ENCODE measurements at places on chromosomes 16 and 17.

DNA sequence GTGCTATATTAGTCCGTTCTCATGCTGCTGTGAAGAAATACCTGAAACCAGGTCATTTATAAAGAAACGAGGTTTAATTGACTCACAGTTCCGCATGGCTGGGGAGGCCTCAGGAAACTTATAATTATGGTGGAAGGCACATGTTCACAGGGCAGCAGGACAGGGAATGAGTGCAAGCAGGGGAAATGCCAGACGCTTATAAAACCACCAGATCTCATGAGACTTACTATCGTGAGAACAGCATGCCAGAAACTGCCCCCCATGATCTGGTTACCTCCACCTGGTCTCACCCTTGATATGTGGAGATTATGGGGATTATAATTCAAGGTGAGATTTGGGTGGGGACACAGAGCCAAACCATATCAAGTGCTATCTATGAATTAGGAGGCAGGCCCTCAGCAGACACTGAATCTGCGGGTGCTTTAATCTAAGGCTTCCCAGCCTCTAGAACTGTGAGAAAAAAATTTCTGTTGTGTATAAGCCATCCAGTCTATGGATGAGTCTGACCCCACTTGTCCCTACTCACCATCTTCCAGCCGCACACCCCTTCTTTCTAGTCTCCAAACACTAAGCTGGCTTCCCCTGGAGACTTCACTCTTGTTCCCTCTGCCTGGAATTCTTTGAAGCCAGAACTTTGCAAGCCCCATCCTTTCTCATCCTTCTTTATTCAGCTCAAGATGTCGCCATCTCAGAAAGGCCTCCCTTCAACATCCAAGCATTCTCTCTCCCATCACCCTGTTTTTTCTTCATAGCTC, 772 bp upstream of the NUP93 start:
- DNase-seq: no peak

DNA sequence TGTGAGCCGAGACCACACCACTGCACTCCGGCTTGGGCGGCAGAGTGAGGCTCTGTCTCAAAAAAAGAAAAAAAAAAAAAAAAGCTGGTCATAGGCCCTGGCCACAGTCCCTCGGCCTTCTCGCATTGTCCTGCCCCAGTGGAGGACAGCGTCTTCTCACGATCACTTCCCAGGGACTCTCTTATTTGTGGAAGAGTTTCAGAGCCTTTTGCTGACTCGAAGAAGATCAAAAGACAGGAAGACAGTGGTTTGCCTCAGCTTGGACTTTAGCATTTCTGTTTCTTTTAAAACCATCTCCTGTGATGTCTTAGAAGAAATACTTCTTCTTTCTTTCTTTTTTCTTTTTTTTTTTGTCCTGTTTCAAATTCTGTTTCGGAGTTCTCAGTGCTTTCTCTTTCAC, 210.0 kb downstream of the FTO start:
- DNase-seq: no peak

DNA sequence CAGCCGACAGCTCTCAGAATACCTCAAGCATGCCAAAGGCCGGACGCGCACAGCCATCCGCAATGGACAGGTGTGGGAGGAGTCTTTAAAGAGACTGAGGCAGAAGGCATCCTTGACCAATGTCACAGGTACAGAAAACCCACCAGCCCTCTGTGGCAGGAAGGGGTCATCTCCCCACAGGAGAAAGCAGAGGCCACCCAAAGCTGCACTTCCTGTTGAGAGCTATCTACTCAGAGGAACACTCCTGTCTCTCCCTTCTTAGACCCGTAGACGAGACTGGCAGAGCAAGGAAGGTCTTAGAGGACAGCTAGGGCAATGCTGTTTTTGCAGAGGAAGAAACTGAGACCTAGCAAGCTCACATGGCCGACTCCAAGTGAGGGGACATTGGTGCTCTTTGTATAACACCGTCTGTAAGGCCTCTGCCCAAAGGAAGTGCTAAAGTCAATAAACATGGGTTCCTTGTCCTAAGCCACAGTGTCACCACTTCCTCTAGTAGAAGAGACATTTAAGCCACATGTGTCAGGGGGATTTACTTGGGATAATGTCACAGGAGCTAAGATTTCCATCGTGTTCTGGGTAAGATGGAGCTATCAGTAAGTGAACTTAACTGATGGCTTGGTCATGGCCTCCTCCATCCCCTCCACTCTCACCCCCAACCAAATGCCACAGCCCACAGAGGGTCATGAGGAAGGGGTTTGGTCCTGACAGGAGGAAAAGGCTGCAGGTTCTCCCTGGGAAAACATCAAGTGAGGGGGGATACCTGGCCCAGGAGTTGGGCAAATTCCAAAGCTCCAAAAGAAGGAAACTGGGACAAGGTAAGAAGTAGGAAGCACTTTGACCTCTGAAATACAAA, 9.4 kb downstream of the LPO start:
- no peak for DNase-seq

GRCh38 chr16:85302018-85302847, 190.0 kb upstream of the CIBAR2 start:
- DNase-seq: no peak

DNA sequence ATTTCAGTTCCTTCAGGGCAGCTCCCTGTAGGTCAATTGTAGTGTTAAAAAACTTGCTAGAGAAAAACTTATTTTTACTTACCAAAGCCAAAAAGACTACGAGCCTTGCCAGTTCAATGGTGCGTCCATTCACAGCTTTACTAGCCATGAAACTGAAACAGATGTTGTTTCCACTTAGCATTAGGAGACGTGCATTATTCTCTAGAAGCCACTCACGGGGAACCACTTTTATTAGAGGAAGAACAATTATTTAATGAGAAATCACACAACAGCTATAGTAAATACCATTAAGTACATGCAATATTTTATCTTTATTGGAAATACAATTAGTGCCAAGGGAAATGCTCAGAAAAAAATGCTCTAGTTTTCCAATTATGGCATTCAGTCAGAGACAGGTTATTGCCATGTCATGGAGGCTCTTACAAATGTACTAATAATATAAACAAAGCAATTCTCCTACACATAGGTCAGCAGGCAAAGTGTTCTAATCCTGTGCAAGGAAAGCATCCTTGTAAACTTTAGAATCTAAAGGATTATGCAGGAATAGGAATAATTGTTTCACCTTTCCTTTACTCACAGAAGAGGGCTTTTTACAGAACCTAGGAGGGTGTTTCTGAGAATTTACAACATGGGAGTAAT, 17.4 kb downstream of the LASP1NB start:
- no peak for DNase-seq

DNA sequence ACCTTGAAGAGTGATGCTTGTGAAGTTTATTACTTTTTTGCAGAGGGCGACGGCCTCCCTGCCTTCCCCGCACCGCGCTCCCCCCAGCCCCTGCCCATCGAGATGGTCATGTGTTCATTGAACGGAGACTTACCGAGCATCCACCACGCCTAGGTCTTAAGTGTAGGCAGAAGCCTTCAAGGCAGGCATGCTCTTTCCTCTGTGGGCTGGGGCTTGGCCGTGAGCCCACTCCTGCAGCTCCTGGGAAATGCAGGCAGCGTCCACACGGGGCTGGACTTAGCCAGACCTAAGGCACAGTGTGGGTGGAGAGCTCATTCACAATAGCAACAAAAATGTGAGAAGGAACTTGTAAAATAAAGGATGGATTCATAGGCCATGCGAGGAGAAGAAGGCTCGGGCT, 19.2 kb downstream of the RNF213 start:
- no peak for DNase-seq

DNA sequence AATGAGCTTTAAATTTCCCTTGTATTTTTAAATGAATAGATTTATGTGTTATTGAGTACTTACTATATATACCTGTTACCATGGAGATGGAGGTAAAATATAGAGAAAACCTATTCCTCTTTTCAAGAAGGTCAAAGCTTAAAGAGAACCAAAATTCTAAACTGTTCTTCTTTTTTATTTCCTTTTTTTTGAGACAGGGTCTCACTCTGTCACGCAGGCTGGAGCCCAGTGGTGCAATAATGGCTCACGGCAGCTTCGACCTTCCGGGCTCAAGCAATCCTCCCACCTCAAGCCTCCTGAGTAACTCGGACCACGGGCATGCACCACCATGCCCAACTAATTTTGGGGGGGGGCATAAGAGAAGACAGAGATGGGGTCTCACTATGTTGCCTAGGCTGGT, 25.0 kb upstream of the TMEM97 start:
- no peak for DNase-seq

GRCh38 chr17:67531291-67531690, 154.2 kb downstream of the PITPNC1 start:
- DNase-seq: peak; percentile 45

DNA sequence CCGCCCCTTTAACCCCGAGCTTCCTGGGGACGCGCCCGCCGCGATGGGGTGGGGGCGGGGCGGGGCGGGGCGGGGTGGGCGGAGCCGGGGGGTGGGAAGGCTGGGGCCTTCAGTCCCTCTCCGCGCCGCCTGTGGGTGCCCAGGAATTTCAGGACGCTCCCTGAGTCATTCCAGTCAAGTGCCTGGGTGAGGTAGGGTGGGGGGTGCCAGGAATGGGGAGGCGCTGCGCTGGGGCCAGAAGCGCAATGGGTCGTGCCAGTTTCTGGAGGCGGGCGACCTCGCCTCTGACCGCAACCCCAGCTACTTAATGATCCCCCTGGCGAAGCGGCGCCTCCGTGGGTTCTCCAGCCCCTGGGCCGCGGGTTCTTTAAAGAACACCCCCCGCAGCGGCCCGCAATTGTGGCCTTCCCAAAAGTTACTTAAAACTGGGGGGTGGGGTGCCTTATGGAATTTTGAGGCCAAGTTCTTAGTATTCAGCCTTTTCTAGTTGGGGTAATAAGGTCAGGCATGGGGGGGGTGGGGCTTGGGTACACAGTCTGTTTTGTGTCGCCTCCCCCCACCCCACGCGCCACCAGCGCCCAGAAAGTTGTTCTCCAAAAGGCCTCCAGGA, 826 bp upstream of the GSE1 start:
- DNase-seq: peak; percentile 60

DNA sequence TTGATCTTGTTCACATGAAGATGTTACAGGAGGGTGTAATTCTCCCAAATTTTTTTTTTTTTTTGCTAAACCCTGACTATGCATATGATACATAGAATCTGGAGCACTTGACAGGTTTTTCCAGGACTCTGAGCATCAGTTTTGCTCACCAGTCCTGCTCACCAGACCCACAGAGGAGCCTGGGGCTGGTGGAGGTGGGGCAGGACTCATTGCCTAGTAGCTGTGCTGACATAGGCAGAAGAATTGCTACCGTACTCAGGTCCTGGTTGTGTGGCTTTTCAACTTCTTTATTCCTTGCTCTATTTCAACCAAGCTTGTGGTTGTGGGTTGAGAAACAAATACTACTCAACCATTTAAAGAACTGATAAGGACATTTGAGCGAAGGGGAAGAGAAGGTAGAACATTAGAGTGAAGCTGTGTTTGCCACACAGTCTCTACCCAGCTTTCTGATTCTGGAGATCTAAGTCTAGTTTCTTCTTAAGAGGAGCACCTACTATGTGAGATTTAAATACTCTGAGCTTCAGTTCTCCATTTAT, 212.4 kb downstream of the UTP18 start:
- no peak for DNase-seq

DNA sequence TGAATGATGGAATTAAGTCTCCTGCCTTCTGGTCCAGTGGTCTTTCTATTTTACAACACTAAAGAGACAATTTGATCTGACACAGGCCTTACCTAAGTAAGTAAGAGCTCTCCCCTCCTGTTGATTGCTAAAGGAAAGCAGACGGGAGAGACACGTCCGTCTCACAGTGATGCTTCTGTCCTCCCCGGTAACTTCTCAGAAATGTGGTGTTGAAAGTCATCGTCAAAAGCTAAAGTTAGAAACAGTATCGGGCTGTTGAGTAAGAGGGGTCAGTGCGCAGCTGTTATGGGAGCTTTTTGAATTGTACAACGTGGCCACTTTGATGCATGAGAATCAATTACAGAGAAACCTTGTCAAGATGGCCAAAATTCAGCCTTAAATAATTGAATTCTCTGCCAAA, 1.9 kb upstream of the RBFOX1 start:
- DNase-seq: no peak
